ENCODE measurements at places on chromosomes 12 and 14.
A peak's percentile ranks its signal among the peaks of the same experiment; 100 is the strongest.

DNA sequence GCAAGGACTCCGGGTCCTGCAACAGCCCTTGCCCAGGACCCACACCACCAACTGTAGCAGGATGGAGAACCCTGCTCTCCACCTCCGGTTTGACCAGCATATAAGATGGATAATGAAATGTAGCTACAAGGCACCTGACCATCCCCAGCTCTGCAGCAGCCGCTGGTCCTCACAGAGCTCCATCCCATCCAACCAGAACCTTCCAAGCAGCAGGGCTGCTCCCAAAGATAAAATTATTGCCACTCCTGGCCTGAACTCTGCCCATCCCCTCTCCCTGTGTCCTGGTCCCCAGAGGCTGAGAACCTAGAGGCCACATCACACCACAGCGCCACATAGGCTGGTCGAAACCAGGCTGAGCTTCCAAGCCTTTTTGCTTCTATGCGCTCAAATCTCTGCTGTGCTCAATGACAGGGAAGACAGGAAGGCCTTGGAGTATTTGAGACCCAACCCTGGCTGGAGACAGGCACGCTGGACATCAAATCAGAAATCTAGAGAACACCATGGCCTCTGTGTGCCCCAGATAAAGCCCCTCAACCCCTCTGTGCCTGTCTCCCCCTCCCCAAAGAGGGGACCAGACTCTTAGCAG is 4.2 kb downstream of the CDK2AP1 start:
- no peak for DNase-seq

DNA sequence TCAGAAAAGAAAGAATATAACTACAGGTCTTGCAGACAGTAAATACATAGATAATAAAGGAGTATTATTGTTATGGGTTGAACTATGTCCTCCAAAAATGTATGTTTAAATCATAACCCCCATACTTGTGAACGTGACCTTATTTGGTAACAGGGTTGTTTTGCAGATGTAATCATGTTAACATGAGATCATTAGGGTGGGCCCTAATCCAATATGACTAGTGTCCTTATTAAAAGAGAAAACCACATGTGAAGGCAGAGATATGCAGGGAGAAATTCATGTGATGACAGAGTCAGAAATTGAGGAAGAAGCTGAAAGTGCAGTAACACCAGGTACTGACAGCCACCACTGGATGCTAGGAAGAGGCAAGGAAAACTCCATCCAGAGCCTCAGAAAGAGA is 29.0 kb downstream of the MAGOHB start:
- DNase-seq = no peak

GRCh38 chr12:100433701-100434100 is 40.0 kb upstream of the NR1H4 start:
- DNase-seq = no peak

DNA sequence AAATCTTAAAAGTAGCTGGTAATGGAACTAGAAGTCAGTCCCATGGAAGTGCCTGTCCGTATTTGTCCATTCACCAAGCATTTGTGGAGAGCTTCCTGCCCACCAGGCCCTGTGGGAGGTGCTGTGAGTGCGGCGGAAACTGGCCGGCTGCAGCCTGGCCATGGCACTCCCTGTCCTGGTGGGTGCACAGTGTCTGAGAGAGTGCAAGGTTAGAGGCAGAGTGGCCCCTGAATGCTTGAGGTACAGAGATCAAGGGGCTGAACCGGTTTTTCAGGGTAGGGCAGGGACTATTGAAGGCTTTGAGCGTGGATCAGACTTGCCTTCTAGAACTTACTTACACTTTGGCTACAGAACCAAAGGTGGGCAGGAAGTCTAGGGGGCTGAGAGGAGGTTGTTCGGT is 92.9 kb downstream of the ESR2 start:
- DNase-seq = no peak

GRCh38 chr12:108831309-108831991 is 25.9 kb downstream of the SSH1 start:
- no peak for DNase-seq

GRCh38 chr12:14993117-14993516 is 20.3 kb downstream of the PDE6H start:
- no peak for DNase-seq

GRCh38 chr12:57236925-57237595 is 7.5 kb downstream of the SHMT2 start:
- DNase-seq = no peak

DNA sequence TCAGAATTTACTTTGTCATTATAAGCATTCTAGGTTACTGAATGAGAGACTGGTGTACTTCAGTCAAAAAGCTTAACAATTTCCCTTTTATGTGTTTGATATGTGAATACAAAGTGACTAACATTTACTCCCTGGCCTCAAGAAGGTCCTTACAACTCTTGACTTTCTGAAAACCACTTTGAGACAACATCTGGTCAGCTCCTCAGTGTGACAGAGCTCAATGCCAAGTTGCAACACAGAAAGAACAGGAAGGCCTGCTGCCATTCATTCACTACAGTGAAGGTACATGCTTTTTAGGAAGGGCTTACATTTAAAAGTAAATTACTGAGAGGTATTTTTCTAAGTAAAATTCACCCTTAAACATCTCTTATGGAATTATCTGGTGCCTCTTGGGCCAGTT is 2.3 kb upstream of the NAA30 start:
- no peak for DNase-seq

- no peak for DNase-seq
Measured at GRCh38 chr12:53195516-53196420, 11.3 kb downstream of the ITGB7 start.

DNA sequence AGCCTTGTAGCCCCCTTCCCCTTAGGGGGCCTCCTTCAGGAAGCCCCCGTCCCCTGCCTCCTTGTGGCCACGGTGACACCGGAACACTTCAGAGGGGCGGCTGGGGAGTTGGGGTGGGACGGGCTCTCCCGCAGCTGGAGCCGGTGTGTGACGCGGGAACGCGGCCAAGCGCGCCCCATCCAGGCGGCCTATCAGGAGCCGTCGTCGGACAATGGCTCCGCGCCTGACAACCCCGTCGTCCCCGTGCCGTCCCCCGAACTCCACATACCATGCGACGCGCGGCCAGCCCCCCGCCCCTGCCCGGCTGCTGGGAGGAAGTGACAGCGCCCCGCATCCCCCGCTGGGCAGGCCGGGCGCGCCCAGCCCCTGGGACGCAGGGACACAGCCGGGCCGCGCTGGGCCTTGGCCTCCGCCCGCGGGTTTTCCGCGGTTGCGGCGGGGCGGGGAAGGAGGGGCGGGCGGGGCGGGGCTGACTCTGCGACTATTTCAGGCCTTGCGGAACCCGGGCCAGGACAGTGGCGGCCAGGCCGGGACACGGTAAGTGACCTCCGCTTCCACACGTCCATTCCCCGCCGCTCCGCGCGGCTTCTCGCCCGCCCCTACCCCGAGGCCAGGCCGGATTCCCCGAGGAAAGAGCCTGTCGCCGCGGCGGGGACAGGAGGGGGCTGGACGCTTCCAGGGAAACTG is at the start of gene TNFAIP2:
Gene TNFAIP2 (plus strand): TSS at position 515 of the 687 bp plus-strand sequence. CDS start 2,997 bp downstream, outside the sequence.
- no peak for DNase-seq

GRCh38 chr12:3073438-3074250 is 3.5 kb upstream of the TSPAN9 start:
- peak; percentile 79 for DNase-seq

DNA sequence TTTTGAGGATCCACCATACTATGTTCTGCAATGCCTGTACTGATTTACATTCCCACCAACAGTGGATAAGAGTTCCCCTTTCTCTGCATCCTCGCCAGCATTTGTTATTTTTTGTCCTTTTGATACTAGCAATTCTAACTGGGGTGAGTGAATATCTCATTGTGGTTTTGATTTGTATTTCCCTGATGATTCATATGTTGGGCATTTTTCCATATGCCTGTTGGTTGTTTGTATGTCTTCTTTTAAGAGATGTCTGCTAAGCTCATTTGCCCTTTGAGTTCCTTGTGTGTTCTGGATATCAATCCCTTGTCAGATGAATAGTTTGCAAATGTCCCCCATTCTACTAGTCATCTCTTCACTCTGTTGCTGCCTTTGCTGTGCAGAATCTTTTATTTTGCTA is 49.0 kb upstream of the MSRB3 start:
- DNase-seq = no peak

- DNase-seq = peak; percentile 59
Measured at GRCh38 chr14:53295985-53296582, 143.0 kb upstream of the DDHD1 start.

GRCh38 chr12:119803381-119803791 is 73.7 kb downstream of the CIT start:
- DNase-seq = no peak

GRCh38 chr14:31489691-31490090 is 1.9 kb upstream of the GPR33 start:
- no peak for DNase-seq

GRCh38 chr12:114131824-114132223 is 165.7 kb upstream of the RBM19 start:
- no peak for DNase-seq

DNA sequence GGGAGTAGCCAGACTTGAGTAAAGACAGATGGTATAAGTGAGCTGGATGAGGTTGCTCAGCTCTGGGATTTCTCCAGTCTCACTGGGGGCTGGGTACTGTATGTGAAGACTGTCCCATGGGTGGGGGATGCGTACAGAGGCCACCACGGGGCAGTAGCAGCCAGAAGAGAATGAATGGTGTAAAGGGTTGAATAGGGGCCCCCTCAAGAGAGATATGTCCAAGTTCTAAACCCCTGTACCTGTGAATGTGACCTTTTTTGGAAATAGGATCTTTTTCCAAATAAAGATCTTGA is 21.8 kb upstream of the BCDIN3D start:
- no peak for DNase-seq

Data from CD4-positive, alpha-beta T cell treated with Interleukin-4 for 4 hours (primary cell).